ENCODE measurements at places on chromosomes 6 and 20. TPM values are rescaled to one million over a fixed set of nuclear protein-coding genes. Genes with fewer than 3 reads are reported as not detected.

Gene SPATA25
- 5.9 TPM for total RNA-seq

GRCh38 chr20:46062151-46062550, 27.6 kb downstream of the NCOA5 start:
- DNase-seq = no peak

DNA sequence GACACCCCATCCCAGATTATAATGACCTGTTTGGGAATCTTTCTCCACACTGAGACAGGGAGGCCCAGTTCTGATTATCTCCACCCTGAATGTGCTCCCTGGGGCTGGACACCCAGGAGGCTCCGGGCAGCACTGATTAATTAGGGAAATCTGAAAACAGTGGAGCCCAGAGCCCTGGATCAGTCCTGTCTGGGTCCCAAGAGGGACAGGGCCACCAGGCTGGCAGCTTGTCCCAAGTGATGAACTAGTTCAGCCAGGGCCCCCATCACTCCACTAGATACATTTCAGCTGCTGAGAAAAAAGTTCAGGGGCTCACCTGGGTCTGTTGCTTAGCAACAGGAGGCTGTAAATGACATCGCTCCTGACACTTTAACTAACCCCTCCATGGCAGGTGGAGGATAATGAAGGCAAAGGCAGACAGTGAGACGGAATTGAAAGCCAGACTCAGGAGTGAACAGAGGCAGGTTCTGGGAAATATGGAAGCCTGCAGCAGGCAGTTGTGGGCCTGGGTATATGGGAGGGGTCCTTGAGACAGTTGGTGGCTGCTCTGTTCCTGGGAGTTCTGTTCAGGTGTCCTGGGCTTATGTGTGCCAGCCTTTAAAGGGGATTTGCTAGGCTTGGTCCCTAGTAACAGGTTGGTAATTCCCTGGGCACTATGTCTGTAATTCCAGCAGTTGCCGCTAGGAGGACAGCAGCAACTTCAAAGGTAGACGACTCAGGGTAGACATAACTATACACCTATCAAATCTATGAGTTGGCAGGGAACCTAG, 78.3 kb upstream of the CTNNBL1 start:
- peak; percentile 21 for DNase-seq

- DNase-seq = no peak
These were observed at the start of gene TBX18 for GRCh38 chr6:84764332-84765049. TBX18 (minus strand) TSS chr6:84764598; CDS start chr6:84764181, 417 bp downstream.

GRCh38 chr6:5335020-5335419, 73.7 kb downstream of the FARS2 start:
- no peak for DNase-seq
